ENCODE measurements at places on chromosomes 2 and 18. TPM values are rescaled to one million over a fixed set of nuclear protein-coding genes. Genes with fewer than 3 reads are reported as not detected.
A peak's percentile ranks its signal among the peaks of the same experiment; 100 is the strongest.

GRCh38 chr2:778731-779350 is 101.6 kb upstream of the TMEM18 start:
- peak overlapping the region; percentile 63 for H3K27ac ChIP-seq
- no peak overlapping the region for H3K4me3 ChIP-seq
- no peaks in the 10 kb centered on the region for H3K36me3 ChIP-seq

- H3K4me1 ChIP-seq: no peaks in the 10 kb centered on the region
- peak overlapping the region; percentile 35 for H3K27ac ChIP-seq
- H3K36me3 ChIP-seq: peaks cover 14% of the 10 kb centered on the region
These were observed 14.6 kb downstream of the STRADB start for GRCh38 chr2:201466050-201466675.

DNA sequence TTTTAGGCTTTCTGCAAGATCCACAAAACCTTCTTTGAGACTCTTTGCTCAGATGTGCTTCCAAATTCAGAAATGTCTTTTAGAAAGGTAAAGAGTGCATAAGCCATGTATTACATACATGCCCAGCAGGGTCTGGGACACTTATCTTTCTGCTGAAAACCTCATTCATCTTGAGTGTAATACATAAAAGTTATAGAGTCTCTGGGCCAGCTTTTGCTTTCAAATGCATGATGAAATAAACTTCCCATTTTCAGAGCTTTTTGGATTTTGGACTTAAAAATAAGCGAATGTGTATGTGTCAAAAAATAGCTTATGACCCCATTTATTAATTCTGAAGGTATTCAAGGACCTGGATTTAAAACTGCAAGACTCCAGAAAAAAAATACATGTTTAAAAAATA is 8.0 kb downstream of the CYRIA start:
- DNase-seq: peak; percentile 5
- H3K27ac ChIP-seq: no peak overlapping the region
- no peaks in the 10 kb centered on the region for H3K4me1 ChIP-seq
- H3K27me3 ChIP-seq: peaks cover 23% of the 10 kb centered on the region
- no peak overlapping the region for H3K4me3 ChIP-seq

ANKRD30BL gene
- 0.18 TPM for total RNA-seq

DNA sequence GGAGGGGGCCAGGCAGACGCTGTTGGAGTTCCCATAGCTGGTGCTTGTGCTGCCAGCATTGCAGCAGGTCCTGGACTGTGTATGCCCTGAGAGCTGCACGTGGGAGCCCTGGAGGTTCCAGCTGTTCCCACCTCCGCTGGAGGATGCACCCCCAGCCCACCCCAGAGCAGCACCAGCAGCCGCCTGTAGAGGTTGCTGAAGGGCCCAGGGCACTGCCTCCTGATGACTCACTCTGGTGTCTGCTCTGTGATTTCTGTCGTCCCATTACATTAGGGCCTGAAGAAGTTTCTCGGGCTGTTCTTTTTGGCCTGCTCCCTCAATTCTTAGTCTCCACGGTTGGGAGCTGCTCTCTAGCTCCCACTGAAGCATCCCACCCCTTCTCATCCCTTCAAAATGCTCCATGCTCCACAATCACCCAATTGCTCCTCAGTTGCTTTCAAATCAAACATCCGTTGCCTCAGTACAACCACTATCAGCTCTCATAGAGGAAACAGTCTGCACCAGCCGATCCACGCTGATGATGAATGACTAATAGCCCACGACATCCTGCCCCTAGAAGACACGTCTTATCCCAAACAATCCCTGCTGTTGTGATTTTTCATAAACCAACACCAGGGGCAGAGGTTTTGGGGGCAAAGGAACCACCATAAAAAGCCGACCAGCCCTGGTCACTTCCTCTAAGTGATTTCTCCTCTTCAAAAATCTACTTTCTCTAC is 65.2 kb upstream of the RNF152 start:
- no peaks in the 10 kb centered on the region for H3K36me3 ChIP-seq
- H3K27me3 ChIP-seq: no peaks in the 10 kb centered on the region
- DNase-seq: peak; percentile 65
- no peak overlapping the region for H3K27ac ChIP-seq

DNA sequence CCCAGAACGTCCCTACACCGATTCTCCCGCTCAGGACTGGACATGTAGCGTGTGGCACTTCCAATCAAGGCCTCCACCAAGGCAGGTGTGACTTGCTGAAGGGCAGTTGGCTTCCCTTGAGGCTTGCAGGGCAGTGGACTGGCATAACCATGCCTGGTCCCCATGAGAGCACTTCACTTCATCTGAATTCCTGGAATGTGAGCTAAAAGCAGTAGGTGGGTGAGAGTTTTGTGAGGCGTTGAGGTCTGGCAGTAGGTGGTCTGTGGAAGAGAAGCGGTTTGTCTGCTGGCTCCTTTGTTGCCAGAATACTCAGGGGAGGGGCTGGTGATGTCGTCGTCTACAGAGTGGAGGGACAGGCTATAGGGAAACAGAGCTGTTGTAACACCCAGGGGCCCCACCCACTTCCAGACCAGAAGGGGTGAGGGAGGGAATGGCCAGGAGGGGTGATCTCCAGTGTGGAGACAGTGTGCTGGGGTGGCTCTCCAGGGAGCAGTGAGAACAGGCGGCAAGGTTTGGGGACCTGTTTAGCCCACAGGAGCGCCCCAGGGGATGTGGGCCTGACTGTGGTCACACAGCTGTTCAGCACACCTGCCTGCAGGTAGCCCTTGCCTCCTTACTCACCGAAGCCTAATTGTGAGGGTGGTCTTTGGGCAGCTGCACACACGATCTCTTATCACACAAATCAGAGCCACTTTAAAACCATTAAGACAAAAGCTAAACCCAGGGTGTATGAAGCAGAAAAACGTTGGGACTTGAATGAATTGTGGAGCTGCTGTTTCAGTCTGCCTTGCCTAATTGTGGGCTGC is 21.5 kb upstream of the ALKAL2 start:
- peak overlapping the region; percentile 91 for H3K27ac ChIP-seq
- no peak overlapping the region for H3K4me3 ChIP-seq
- no peaks in the 10 kb centered on the region for H3K27me3 ChIP-seq
- H3K4me1 ChIP-seq: no peaks in the 10 kb centered on the region
- H3K36me3 ChIP-seq: no peaks in the 10 kb centered on the region

DNA sequence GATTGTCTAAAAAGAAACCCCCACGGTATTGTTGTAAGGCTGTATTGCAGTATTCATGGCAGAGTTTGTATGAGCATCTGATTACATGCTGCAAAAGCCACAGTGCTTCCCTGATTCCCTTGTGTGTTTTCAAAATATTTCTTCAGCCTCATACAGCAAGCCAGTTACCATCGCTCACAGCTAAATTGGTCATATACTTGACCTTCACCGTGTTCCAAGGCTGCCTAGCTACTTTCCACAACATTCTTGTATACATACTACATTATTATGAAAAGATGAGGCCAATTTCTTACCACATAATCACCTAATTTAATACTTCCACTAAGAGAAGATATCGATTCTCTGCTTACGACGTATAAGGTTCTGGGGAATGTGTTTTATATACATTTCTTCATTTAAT is 576.3 kb upstream of the CNTNAP5 start:
- H3K4me1 ChIP-seq: no peaks in the 10 kb centered on the region
- no peak for DNase-seq
- no peak overlapping the region for H3K4me3 ChIP-seq
- H3K27me3 ChIP-seq: no peaks in the 10 kb centered on the region

DNA sequence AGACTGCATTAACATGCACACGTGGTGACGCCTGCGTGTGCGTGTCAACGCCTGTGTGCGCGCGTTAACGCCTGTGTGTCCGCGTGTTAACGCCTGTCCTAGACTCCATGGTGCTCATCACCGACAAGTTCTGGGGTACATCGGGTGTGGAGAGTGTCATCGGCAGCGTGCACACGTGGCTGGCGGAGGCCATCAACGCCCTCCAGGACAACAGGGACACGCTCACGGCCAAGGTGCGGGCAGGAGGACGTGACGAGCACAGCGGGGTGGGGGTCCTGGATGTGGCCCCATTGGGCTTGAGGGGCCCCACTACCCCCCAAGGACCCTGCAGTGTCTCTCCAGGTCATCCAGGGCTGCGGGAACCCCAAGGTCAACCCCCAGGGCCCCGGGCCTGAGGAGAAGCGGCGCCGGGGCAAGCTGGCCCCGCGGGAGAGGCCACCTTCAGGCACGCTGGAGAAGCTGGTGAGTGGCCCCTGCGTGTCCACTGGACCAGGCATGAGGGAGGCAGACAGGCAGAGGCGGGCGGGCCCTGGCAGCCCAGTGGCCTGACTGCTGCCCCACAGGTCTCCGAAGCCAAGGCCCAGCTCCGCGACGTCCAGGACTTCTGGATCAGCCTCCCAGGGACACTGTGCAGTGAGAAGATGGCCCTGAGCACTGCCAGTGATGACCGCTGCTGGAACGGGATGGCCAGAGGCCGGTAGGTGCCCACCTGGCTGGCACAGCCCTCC is 29.2 kb downstream of the GPC1 start:
- peaks cover 4% of the 10 kb centered on the region for H3K36me3 ChIP-seq
- no peak for DNase-seq

GRCh38 chr2:144501627-144502026 is 18.3 kb downstream of the ZEB2 start:
- H3K4me1 ChIP-seq: peaks cover 4% of the 10 kb centered on the region
- no peaks in the 10 kb centered on the region for H3K36me3 ChIP-seq
- peaks cover 52% of the 10 kb centered on the region for H3K27me3 ChIP-seq
- H3K4me3 ChIP-seq: no peak overlapping the region
- H3K27ac ChIP-seq: peak overlapping the region; percentile 24

DNA sequence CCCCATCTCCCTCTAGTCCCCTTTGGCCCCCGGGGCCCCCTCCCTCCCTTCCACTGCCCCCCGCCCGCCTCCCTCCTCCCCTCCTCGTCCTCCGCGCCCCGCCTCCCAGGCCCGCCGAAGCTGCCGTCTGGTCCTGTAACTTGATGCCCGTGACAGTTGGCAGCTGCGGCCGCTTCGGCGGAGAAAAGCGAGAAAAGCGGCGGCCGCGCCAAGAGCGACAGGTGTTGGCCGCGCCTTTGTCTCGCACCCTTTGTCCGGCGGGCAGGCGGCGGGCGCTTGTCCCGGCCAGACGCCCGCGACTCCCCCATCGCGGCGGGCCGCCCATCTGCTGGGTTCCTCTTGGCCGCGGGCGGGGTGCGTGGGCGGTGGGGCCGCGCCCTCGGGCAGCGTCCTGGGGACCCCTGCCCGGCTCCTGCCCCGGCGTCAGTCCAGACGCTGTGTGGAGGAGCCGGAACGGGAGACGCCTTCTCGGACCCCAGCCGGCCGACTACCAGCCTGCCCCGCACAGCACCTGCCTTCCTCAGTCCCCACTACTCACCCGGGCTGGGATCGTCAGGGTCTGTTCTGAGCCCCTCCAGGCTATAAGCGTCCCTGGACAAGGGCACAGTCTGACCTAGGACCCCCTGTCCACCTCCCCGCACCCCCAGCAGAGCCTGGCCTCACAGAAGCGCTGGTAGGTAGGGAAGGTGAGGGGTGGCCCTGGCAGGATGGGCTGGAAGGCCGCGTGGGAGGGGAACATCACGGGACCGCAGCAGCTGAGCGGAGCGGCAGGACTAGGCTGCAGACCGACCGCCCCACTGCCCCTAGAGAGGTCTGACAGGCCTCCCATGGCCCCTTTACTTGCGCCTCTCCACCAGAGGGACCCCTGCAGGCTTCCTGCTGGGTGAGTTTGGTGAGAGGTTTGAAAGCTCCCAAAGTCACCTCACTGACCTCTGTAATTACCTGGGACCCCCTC is 1.2 kb upstream of the HES6 start:
- H3K4me1 ChIP-seq: no peaks in the 10 kb centered on the region
- peak overlapping the region; percentile 98 for H3K27ac ChIP-seq
- DNase-seq: peak; percentile 95
- peaks cover 32% of the 10 kb centered on the region for H3K27me3 ChIP-seq
- H3K36me3 ChIP-seq: peaks cover 13% of the 10 kb centered on the region

SLC5A7 gene
- total RNA-seq: not detected

DNA sequence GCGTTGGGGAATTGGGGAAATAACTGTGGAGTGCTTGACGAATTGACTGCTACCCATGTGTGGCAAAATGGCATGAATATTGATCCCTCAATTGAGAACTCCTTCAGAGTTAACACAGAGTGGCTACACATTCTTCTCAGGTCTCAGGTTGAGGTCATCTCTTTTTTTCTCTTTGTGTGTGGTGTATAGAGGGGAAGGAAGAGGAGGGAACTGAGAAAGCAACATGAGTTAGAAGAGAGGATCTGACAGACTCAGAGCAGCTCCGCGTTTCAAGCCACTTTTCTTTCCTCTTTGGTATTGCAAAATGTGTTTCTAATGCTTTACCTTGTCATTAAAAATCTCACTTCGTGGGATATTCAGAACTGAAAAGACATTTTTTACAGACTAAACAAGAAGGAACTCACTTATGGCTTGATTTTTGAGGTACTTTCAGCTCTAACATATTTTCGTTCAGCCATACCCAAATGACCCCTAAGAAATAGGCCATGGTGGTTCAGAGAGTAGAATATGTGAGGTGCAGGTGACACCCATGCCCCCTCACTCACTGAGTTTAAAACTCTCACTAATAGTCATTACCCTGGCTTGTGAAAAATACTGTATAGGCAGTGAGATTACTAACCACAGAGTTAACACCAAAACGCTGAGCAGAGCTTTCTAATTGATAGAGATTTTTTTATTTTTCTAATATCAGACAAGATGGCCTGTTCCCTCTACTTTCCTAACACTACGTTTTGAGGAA is 22.5 kb downstream of the STAT4 start:
- H3K27ac ChIP-seq: no peak overlapping the region
- no peaks in the 10 kb centered on the region for H3K27me3 ChIP-seq
- no peaks in the 10 kb centered on the region for H3K36me3 ChIP-seq
- no peak for DNase-seq
- no peaks in the 10 kb centered on the region for H3K4me1 ChIP-seq

- no peaks in the 10 kb centered on the region for H3K27me3 ChIP-seq
- H3K4me3 ChIP-seq: no peak overlapping the region
These were observed 583 bp upstream of the CD226 start for GRCh38 chr18:69948256-69948655.

TSPYL6 gene
- total RNA-seq: not detected

All from endodermal cell (in vitro differentiated cells).